Cardiac fibroblast (primary cell): ENCODE measurements at places on chromosomes 4 and X.
A peak's percentile ranks its signal among the peaks of the same experiment; 100 is the strongest.

DNA sequence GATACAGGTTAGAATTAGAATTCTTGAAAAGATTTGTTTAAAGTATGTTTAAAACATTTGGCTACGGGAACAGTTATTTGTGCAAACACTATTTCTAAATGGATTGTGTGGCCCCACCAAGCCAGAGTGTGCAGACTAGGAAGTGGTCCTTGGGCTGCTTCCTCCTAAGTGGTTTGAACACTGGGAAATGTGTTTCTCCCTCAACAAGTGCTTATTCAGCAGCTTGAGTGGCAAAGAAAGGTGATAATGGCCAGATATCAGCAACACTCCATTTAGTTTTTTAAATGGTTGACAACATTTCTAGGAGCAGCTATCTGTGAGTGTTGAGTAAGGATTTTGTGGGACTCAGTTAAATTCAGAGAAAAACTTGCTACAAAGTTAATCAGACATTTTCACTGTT lies 141.4 kb upstream of the LNX1 start:
- DNase-seq, result no peak

GRCh38 chrX:119189595-119189994 lies 46.5 kb upstream of the PGRMC1 start:
- DNase-seq, result peak; percentile 41

DNA sequence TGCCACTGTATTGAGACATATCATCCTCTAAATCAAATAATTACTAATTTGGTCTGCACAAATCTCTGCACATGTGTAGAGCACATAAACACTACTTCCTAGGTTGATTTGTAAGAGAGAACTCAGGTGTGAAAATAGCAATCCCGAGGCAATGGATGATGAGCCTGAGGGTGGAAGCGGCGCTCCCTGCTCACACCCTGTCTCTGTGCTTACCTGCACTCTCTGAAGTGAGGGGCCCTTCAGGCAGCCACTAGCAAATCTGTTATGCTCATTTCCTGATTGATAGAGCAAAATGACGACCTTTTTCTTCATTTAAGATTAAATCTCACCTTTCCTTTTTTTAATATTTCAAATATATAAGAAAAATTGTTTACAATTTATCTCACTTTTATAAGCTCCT lies 1995.7 kb upstream of the AGA start:
- DNase-seq, result no peak

GRCh38 chr4:168633064-168633463 lies 136.2 kb downstream of the PALLD start:
- DNase-seq, result no peak

DNA sequence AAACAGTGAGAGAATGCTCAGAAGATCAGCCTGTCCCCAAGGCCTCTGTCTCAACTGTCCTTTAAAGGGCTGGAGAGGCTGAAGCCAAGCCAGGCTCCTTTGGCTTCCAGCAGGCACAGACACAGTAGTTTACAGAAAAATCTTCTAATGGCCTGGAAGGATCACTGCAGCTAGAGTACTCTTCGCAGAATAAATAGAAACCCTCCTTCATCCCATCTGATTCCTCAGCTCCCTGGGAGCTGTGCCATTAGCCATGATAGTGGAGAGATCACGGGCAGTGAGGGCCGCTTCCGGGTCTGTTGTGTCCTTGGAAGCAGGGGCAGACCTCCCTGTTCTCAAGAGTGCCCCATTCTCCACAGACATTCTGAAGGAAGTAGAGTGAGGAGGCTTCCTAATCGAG lies 63.1 kb downstream of the CCNI start:
- peak; percentile 59 for DNase-seq

DNA sequence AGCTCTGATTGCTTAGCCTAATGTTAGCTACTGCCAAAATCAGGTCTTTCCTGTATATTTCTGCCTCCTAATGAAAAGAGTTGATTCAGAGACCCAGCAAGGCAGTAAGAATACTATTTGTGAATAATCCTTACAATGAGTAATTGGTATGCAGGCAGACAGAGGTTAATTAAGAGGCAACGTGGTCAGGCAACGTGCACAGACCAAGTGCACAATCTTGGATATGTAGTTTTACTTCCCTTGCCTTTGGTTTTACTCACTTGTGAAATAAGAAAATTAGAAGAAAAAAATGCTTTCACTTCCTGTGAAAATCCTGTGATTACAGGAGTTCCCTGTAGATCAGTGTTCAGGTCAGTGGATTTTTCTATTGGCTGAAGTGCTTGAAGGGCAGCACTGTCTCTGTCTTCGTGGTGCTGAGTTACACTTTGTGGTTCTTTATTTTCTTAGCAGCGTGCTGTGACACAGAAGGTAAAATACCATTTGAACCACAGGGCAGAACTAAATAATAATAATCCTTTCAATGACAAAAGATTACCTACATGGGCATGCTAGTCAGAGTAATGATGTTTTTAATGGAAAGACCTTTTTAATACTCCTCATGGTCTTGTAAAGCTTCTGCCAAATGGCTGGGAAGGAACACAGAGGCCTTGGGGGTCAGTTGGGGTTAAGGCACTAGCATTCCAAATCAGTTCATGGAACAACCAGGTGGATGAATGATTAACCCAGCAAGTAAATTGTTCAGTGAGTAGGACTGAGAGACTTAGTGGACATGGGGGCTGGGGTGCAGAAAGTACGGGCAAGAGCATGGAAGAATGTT lies 430.9 kb downstream of the MAPK10 start:
- DNase-seq, result peak; percentile 53

DNA sequence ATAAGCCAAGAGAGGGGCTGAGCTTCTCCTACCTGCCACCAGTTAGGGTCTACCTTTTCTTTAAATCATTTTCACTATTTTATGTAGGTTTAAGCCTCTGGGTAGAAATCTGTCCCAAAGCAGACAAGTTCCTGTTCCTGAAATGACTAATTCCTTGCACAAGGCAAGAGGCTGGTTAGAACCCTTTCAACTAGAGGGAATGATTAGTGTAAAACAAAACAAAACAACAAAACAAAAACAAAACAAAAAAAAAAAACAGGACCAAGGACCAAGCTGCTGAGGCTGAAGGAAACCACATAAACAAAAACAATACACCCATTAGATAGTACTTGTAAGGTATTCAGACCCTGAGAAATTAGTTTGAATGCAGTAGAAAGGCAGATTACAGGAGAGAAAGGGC lies 62.7 kb downstream of the MAML3 start:
- peak; percentile 67 for DNase-seq

- DNase-seq, result peak; percentile 74
Observed at GRCh38 chr4:17511950-17512795, at the start of gene QDPR. TSS of gene QDPR (minus strand) at chr4:17512090. CDS start at chr4:17512054, 36 bp downstream.

- DNase-seq, result no peak
Observed at GRCh38 chr4:25779021-25779420, 83.8 kb downstream of the SEL1L3 start.

GRCh38 chr4:33349376-33349775 lies 2629.2 kb downstream of the PCDH7 start:
- DNase-seq, result no peak

DNA sequence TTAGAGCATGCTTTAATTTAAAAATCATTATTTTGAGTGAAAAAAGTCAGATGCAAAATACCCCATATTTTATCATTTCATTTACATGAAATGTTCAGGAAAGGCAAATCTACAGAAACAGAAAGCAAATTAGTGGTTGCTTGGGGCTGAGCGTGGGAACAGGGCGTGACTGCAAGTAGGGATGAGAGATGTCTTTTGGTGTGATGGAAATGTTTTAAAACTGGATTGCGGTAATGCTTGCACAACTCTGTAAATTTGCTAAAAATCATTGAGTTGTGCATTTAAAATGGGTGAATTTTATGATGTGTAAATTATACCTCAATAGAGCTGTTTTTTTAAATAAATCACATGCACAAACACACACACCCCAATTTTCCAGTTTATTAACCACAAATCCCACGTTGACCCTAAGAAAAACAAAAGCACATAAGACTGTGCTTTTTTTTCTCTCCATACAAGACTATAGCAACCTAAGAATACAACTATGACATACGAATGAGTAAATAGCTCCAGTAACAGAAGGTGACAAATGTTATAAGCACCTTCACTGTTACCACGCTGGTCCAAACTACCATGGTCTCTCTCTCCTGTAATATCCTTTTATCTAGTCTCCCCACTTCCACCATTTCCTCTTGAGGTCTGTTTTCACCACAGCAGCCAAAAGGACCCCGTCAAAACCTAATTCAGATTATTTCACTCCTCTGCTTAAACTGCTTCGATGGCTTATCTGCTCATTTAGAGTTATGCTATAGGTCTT lies 37.2 kb downstream of the FRMD7 start:
- no peak for DNase-seq

DNA sequence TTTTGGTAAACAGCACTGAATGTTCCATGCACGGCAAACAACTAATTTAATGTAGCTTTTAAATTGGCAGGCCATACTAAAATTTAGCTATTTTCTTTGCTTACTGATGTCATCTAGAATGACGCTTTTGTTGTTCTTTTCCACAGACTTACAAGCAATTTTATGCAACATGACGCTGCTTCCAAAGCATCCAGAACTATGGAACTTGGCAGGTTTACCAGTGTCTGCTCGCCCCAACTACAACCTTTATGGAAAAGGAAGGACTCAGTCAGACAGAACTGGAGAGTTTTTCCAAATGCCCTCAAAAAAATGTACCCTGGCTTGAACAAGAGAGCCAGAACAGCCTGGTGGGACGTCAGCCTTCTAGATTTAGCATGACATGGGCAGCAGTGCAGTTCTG lies 58.7 kb downstream of the ANOS1 start:
- no peak for DNase-seq

DNA sequence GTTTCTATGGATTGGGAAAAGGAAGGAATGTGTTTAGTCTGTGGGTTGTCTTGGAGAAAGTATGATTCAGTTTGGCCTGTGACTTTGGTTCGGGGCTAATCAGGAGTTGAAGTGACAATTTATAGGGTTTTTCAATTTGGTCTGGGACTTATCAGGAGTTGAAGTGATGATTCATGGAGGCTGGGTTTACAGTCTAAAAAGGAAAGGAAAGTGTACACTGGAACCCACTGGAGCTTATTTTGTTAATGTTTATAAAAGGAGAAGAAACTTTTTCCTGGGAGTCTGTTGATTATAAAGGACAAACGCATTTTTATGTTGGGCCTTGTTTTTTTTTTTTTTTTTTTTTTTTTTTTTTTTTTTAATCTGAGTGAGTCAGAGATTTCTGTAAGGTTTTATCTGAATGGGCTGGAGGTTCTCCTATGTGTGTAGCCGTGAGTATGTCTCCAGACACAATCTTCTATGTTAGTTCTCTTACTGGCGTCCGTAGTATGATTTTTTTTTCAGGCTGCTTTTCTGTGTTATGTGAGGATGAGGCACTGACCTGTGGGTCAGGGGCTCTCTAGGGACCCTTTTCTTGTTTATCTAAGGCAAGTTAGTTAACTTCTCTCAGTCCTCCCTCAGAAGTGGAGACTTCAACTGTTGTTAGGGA lies 33.0 kb upstream of the RAB9B start:
- DNase-seq, result peak; percentile 30

GRCh38 chrX:45479835-45480422 lies 279.3 kb upstream of the DIPK2B start:
- peak; percentile 69 for DNase-seq

GRCh38 chr4:141254326-141254725 lies 33.6 kb downstream of the ZNF330 start:
- no peak for DNase-seq

GRCh38 chr4:147247579-147247978 lies 233.3 kb upstream of the EDNRA start:
- DNase-seq, result no peak

GRCh38 chr4:2793586-2794485 lies 951 bp downstream of the SH3BP2 start:
- DNase-seq, result peak; percentile 71
